ENCODE measurements at places on chromosomes 3 and 15. TPM values are rescaled to one million over a fixed set of nuclear protein-coding genes. Genes with fewer than 3 reads are reported as not detected.

GRCh38 chr15:56821721-56822425, 88.6 kb upstream of the ZNF280D start:
- peaks cover 33% of the 10 kb centered on the region for H3K4me1 ChIP-seq
- no peak overlapping the region for H3K27ac ChIP-seq
- peak; percentile 63 for DNase-seq
- H3K27me3 ChIP-seq, result no peaks in the 10 kb centered on the region
- H3K4me3 ChIP-seq, result no peak overlapping the region

Gene CHL1
- total RNA-seq, result not detected

DNA sequence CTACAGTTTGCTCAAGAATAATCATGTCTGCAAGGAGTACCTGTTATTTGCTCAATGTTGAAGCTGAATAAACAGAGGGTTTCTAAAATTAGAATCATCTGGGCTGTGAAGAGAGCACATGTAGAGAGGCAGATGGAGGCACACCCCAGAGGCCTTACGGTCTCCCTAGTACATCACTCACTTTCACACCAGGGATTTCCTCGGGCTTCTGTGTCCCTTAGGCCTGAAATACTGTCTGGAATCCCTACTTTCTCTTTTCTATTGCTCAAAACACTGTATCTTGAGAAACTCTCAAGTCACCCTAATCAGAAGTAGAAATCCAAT, 473.7 kb upstream of the ROBO2 start:
- no peak for DNase-seq
- no peaks in the 10 kb centered on the region for H3K4me1 ChIP-seq
- H3K4me3 ChIP-seq, result no peak overlapping the region
- no peak overlapping the region for H3K27ac ChIP-seq

- H3K27me3 ChIP-seq, result peaks cover 24% of the 10 kb centered on the region
- no peaks in the 10 kb centered on the region for H3K36me3 ChIP-seq
- DNase-seq, result no peak
- H3K27ac ChIP-seq, result no peak overlapping the region
These were observed 45.4 kb upstream of the ROPN1 start for GRCh38 chr3:124037326-124037725.

DNA sequence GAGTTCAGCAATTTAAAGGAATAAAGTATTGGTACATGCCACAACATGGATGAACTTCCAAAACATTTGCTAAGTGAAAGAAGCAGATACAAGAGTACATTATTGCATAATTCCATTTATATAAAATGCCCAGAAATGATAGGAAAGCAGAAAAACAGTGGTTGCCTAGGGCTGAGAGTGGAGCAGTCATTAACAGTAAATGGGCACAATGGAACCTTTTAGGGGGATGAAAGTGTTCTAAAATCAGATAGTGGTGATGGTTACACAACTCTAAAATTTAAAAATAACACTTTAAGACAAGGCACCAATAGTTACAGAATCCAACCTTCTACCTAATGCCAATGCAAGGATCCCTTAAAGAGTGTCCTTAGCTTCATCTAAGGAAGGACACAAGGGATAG, 34.6 kb downstream of the MSL2 start:
- no peaks in the 10 kb centered on the region for H3K27me3 ChIP-seq
- no peak overlapping the region for H3K4me3 ChIP-seq
- H3K27ac ChIP-seq, result no peak overlapping the region
- H3K4me1 ChIP-seq, result peaks cover 39% of the 10 kb centered on the region
- peaks cover 13% of the 10 kb centered on the region for H3K36me3 ChIP-seq
- DNase-seq, result no peak
